Stimulated activated CD4-positive, alpha-beta T cell treated with anti-CD3 and anti-CD28 coated beads, Interleukin-12 subunit alpha, Interleukin-12 subunit beta, amount 100 ng/mL, for 24 hours (primary cell): ENCODE measurements at places on chromosomes 6 and 20.

DNA sequence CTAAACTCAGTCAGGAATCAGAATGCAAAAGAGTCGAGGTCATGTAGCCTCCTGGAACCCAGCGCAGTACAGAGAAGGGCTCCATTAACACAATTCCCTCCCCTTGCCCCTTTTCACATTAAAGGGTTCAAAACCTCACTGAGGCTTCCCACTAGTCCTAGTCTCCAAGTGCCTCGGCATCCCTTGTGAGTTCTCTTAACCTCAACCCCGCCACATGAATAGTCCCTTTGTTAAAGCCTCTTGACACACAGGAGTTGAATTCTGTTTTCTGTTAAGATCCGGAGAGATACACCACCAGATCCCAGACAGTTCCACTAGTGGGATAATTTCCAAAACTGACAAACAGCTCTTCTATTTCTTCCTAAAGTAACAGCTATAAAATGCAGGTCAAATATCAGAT, 17.8 kb downstream of the PTPRT start:
- no peak for DNase-seq

DNA sequence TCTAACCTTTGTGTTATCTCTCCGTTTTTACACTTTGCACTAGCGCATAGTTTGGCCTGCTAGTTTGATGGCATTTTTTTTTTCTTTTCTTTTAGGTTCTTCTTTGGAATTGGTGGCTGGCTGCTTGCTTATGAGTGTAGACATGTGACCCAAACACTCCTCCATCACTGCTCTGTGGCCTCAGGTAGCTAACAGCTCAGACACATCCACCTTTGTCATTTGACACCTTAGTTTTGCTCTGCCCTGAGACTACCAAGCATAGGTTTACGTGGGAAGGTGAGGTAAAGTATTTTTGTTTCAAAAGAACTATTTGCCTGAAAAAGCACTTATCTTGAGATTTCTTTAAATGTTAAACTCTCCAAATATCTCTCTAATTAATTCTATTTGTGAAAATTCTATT, 368.4 kb upstream of the MAP3K7 start:
- DNase-seq = no peak

GRCh38 chr6:150409576-150410066, 40.8 kb downstream of the IYD start:
- DNase-seq = no peak

- DNase-seq = no peak
Measured at GRCh38 chr20:34074101-34074760, 37.8 kb downstream of the EIF2S2 start.

GRCh38 chr6:161351858-161352257, 78.0 kb upstream of the AGPAT4 start:
- DNase-seq = no peak

- no peak for DNase-seq
Measured at GRCh38 chr6:33213989-33214335, 5.7 kb downstream of the RING1 start.

DNA sequence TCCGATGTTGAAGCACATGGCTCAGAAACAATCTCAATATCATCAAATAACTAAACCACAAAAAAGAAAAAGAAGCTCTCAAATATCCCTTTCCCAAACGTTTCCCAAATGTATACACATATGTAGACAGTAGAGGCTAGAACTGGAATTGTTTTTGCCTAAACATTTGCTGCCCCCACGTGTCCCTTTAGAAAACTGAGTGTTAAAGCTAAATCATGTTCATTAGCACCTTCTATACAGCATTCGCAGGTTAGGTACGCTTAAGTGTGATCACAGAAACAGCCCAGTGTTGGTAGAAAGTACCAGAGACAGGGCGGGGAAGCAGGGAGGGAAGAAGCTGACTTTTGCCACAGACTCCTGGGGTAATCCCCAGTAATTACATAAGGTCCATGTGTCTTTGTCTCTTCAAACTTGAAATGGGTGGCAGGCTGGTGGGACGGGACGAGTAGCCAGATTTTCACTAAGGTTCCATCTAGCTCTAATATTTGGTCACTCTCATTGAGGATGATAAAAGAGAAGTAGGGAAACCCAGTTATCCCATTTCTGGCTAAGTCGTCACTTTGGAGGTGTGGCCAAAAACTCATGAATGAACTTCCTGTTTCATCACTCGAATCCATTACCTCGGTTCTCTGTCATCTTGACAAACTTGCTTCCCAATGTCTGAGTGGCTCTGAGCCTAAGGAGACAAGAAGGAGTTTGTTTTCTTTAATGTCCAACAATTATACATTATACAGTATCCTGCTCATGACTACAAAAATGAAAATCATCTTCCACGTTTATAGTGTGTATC, 15.0 kb upstream of the TFAP2A start:
- DNase-seq = no peak

GRCh38 chr6:64672131-64672530, 1034.9 kb downstream of the EYS start:
- DNase-seq = no peak

GRCh38 chr6:116536216-116536621, 9.3 kb downstream of the TRAPPC3L start:
- no peak for DNase-seq

DNA sequence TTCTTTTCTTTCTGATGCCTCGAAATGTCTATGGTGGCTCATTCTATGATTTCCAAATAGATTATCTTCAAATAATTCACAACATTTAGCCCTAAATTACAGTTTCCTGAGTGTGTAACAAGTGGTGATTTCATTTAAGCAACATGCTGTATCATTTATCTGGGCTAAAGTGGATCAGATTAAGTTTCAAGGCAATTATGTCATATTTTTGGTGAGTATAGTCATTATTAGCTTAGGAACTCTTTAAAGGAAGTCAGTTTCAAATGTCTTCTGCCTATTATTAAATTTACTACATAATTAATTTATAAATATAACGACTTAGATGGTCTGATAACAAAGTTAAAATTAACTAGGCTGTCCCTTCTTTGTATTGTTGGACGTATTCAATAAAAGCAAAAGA, 847.9 kb upstream of the FLRT3 start:
- no peak for DNase-seq

DNA sequence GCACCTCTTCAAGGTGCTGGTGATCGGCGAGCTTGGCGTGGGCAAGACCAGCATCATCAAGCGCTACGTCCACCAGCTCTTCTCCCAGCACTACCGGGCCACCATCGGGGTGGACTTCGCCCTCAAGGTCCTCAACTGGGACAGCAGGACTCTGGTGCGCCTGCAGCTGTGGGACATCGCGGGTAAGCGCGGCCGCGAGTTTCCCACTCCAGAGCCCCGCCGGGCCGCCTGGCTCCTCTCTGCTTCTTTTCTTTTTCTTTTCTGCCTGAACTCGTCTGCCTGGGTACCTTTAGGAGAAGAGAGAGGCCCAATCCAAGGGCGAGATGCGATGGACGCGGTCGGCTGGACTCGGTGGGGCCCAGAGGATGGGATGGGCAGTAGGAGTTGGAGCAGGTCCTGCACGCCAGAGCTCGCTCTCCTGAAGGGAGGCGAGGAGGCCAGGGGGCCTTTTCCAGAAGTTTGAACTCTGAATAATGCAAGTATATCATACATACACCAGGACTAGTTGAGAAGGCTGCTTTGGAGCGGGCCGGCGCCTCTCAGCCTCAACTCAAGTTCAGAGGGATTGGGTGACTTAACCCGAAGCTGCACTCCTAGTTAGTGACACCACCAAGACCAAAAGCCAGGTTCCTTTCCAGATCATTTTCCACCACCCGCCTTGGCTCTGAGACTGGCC, 445 bp downstream of the RAB32 start:
- DNase-seq = no peak

- DNase-seq = no peak
Measured at GRCh38 chr6:41427642-41428335, 92.4 kb downstream of the NCR2 start.

DNA sequence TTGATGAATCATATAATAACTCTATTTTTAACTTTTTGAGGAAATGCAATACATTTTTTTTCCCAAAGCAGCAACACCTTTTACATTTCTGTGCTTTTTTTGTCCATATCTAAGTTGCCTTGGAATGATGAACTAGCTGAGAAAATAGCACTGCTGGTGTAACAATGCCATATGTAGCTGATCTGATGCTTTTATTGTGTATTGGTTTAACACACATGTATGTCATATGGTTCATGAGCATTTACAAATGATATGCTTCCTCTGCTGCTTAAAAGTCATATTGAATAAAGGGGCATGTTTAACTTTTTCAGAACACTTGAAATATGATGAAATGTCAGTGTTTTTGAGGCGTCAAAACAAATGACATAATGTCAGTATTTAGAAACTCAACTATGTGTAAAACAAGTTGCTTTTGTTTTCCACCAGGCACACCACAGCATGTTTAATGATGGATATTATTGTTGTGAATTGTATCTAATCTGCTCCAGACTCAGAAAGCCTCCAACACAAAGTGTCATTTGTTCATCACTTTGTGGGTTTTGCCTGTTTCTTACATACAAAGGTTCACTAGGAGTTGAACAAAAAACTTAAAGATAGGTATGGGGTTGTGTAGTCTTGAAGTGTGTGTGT, 775.8 kb upstream of the FLRT3 start:
- DNase-seq = no peak

DNA sequence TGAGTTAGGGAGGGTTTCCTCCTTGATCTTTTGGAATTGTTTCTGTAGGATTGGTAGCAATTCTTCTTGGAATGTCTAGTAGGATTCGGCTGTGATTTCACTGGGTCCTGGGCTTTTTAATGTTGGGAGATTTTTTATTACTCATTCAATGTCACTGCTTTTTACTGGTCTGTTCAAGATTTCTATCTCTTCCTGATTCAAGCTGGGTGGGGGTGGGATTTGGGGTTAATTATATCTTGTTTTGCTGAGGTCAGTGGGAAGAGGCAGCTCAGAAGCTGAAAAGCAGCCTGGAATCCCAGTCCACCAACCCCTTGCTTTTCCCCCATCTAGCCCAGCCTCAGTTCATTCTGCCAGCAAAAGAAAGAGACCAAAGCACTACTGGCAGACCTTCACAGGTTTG, 39.6 kb downstream of the SUMO4 start:
- DNase-seq = no peak

- DNase-seq = no peak
Measured at GRCh38 chr20:49187330-49187850, 744 bp downstream of the STAU1 start.

DNA sequence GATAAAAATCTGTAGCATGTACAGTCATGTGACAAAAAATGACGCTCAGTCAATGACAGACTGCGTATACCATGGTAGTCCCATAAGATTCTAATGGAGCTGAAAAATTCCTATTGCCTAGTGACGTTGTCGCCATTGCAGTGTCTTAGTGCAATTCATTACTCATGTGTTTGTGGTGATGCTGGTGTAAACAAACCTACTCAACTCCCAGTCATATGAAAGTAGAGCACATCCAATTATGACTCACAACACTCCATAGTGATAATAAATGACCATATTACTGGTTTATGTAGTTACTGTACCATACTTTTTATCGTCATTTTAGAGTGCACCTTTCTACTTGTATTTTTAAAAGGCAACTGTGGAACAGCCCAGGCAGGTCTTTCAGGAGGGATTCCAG, 45.0 kb downstream of the TFAP2A start:
- DNase-seq = no peak

DNA sequence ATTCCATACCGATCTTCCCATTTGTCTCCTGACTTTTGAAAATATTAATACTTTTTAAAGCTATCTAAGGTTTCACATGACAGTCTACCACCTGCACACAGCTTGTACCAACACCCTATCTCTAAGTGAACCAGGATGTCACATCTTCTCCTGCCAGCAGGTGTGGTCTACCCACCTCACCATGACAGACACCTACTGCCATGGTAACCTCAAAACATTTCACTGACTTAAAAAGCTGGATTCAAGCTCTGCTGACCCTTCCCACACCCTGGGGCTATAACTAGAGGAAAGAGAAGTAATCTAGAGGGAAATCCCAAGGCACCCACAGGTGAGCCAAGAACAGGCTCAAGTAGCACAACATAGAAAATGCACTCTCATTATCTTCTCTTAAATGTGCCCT, 1.2 kb downstream of the SLC17A3 start:
- DNase-seq = no peak

DNA sequence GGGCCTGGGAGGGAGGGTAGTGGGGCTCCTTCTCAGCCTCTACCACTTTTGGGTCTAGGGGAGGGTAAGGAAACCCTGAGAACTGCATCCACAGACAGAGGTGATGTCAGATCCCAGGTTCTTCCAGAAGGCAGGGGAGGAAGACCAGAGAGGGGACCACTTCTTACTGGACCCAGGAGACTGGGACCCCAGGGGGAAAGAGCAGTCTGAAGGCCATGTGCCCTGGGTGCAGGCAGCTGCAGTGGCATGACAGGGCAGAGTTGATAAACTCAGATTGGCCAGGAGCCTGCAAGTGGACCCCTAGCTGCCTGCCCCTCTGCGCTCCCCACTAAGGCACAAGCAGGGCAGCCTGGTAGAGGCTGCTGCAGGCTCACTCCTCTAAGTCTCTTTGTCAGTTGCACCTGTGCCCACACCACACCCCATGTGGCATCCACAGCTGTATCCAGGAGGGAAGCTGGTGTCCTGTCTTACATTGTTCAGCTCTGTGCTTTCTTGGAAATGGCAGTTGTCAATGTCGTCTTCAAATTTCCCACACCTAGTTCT, 2.7 kb downstream of the CST9L start:
- DNase-seq = no peak

- DNase-seq = no peak
Measured at GRCh38 chr20:40668449-40669228, 20.4 kb downstream of the MAFB start.

- DNase-seq = peak; percentile 36
Measured at GRCh38 chr6:149834513-149835481, 29.4 kb downstream of the LRP11 start.

DNA sequence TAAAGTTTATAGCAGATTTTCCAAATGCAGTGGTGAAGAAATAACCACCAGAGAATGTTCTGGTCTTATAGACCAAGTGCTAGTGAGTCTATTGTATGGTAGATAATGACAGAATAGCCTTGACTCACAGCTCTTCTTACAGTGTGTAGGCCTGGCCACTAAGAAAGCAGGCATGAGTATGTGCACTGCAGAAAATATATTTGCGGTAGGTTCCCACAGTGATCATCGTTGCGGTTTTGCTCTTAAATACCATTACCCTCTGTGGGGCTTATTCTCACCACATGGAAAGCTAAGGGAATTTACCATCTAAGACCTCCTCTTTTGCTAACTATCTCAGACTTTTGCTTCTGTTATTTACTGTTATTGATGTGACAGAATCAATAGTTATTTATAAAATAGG, 212.3 kb upstream of the SYNDIG1 start:
- no peak for DNase-seq

- no peak for DNase-seq
Measured at GRCh38 chr6:120966321-120966720, 368.0 kb downstream of the TBC1D32 start.

DNA sequence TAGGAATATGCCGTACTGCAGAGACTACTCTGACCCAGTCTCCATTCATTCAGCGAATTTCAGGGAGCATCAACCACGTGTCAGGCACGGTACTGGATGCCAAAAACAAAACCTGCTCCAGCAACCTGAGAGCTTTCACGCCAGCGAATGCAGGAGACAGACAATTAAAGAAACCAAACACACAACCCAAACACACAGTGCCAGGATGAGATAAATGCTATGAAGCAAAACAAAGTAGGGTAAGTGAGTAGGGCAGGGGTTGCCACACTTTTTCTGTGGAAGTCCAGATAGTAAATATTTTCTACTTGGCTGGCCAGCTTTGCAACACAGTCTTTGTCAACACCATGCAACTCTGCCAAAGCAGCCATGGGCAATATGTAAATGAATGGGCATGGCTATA, 10.0 kb downstream of the MOCS1 start:
- DNase-seq = no peak
